ENCODE measurements at places on chromosomes 13 and 19. TPM values are rescaled to one million over a fixed set of nuclear protein-coding genes. Genes with fewer than 3 reads are reported as not detected.

DNA sequence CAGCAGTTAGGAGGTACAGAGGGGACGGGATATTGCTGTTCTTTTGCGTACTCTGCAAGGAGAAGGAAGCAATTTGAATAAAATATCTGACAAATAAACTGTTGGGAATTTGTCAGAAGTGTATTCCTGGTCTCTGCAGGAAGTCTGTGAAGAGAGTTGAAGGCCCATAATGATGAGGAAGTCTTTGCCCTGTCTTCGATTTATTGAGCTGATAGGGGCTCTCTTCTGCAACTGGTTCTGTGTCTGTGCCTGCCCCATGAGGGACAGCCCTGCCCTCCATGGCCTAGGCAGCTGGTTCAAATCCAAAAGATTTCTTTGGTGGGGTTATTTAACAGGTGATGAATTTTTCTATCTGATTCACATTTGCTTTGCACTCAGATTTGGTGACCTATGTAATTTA is 339.7 kb upstream of the EDNRB start:
- DNase-seq, result no peak

PGLYRP2 gene
- not detected for total RNA-seq

RXFP2 gene
- total RNA-seq, result not detected

- no peak for DNase-seq
Measured at GRCh38 chr19:14555918-14556661, 15.8 kb downstream of the NDUFB7 start.

GRCh38 chr19:19559931-19560330 is 21.9 kb downstream of the CILP2 start:
- DNase-seq, result no peak

KLK12 gene
- not detected for total RNA-seq

OR10H1 gene
- not detected for total RNA-seq

VPS36 gene
- 43.9 TPM for total RNA-seq

DNA sequence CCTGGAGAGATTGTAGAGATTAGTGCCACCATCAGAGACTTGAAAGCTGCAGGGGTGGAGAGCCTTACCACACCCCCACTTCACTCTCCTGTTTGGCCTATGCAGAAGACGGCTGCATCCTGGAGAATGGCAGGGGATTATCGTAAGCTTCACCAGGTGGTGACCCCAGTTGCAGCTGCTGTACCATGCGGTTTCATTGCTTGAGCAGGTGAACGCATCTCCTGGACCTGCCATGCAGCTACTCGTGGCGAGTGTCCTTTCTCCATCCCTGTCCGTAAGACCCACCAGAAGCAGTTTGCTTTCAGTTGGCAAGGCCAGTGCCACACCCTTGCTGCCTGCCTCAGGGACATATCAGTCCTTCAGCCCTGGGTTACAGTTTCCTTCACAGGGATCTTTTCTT is 21.2 kb downstream of the PPP5C start:
- no peak for DNase-seq

GRCh38 chr13:106721599-106721998 is 153.7 kb upstream of the ARGLU1 start:
- DNase-seq, result no peak

GRCh38 chr19:52520013-52520412 is 7.5 kb upstream of the ZNF808 start:
- no peak for DNase-seq

GPC6 gene
- 17.0 TPM for total RNA-seq

GRCh38 chr19:23377276-23377675 is 18.0 kb downstream of the ZNF91 start:
- DNase-seq, result no peak

- peak; percentile 37 for DNase-seq
Measured at GRCh38 chr19:38022791-38023670, 116.0 kb downstream of the SIPA1L3 start.

GRCh38 chr13:96544957-96545356 is 449.3 kb downstream of the OXGR1 start:
- no peak for DNase-seq

- peak; percentile 69 for DNase-seq
Measured at GRCh38 chr13:39417643-39418042, 185.3 kb downstream of the LHFPL6 start.

DNA sequence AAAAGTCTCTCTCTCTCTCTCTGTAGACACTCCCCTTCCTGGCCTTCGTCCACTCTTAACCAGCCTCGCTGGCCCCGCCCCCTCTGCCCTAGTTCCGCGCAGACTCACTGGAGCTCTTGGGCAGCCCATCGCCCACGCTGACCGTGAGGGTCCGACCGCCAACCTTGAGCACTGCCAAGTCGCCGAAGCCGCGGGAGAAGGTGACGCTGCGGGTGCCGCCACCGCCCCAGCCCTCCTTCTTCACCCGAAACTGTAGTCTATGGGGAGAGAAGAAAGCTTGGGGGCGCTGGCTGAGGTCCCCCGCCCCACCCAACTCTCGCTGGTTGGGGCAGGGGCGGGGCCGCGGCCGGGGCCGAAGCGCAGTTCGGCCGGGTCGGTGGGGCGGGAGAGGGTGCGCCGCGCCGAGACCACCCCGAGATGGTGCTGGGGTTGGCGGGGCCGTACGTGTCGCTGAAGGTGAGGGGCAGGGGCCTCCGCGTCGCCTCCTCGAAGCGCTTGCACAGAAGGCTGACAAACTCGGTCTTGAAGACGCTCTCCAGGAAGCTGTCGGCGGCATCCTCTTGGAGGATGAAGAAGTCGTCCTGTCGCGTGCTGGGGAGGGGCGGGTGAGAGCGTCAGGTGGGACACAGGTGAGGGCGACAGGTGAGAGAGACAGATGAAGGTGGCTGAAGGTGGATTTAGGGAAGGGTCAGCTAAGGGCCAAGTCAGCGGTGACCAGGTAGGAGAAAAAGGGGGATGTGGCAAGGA is 12.6 kb upstream of the ZNF414 start:
- peak; percentile 87 for DNase-seq

DNA sequence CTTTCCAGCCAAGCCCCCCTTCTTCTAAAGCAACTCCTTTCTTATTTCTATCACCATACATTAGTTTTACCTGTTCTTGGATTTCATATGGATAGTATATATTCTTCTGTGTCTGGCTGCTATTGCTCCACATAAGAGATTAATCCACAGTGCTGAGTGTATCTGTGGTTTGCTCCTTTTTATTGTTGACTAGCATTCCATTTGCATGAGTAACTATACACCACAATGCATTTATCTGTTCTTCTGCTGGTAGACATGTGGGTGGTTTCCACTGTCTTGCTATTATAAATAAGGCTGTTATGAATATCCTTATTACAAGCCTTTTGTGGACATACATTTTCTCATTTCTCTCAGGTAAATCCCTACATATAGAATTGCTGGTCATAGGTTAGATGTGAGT is 138.2 kb downstream of the SLC7A1 start:
- peak; percentile 90 for DNase-seq

GRCh38 chr19:45121827-45122345 is 28.9 kb downstream of the PPP1R37 start:
- no peak for DNase-seq

DNA sequence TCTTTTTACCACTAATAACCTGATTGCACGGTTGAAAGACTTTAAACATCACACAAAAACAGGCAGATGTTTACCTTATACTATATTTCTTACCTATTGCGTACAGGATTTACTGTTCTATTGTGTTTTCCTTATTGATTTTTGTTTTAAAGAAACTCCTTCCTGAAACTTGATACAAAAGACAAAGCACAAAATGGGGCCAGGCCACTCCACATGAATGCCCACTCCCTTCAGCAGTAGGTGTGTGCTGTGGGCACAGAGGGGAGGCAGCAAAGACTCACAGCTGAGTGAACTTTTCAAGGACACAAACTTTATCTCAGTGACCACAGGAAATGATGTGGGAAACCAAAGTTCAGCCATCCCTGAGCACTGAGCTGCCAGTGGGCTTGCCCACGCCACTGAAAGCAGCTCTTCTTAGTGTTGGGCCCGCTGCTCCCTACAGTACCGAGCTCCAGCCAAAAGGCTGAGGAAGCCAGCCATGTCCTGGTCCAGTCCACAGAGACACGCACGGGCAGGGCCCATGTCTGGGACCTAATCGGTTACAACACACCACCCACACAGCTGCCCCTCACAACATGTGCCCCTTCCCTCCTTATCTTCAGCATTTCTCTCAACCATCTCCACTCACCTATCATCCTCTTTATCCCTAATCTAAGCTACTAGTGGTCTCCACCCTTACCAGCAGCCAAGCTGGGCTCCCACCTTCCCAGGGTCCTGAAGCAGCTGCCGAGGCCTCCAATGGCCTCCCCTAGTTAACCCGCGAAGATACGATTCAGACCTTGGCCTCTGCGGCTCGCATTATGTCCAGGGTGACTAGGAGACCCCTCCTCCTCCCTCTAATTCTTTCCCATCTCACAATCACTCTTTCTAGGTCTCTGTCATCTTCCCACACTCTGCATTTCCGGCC is 39.5 kb downstream of the ATP7B start:
- no peak for DNase-seq

- no peak for DNase-seq
Measured at GRCh38 chr13:74052402-74052928, 81.7 kb downstream of the KLF12 start.

- DNase-seq, result no peak
Measured at GRCh38 chr19:28359431-28360414, 853.2 kb downstream of the UQCRFS1 start.

LYL1 gene
- total RNA-seq, result not detected

- DNase-seq, result peak; percentile 99
Measured at GRCh38 chr13:98930151-98930591, 47.7 kb downstream of the DOCK9 start.

DNA sequence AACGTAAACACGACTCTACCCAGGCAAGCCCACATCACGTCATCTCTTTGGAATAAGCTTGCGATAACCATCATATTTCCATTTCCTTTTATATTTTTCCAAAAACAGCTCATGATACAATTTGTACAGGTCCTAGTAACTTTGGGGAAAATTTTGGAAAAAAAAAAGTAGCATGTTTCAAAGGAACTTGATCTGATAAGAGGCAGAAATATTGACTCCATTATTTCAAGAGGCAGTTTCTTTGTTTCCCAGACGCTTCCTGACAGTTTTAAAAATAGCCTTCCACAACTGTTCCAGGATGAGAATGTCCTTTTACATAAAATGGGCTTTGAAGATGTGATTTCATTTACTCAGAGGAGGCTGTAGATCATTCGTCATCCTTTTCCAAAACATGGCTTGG is 23.1 kb downstream of the KLF2 start:
- DNase-seq, result no peak

SH2D3A gene
- total RNA-seq, result not detected

MAST1 gene
- not detected for total RNA-seq

KLK7 gene
- not detected for total RNA-seq

CEACAM20 gene
- total RNA-seq, result not detected

- no peak for DNase-seq
Measured at GRCh38 chr19:44303320-44303719, 1.5 kb downstream of the ZNF235 start.

KLHL1 gene
- not detected for total RNA-seq

DNA sequence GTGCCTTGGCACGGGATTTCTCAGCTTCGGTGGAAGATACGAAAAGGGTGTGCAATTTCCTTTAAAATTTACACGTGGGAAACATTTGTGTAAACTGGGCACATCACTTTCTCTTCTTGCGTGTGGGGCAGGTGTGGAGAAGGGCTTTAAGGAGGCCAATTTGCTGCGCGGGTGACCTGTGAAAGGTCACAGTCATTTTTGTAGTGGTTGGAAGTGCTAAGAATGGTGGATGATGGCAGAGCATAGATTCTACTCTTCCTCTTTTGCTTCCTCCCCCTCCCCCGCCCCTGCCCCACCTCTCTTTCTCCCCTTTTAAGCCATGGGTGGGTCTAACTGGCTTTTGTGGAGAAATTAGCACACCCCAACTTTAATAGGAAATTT is 7.2 kb downstream of the SLITRK5 start:
- DNase-seq, result no peak

GRCh38 chr13:50936679-50937078 is 27.1 kb downstream of the RNASEH2B start:
- no peak for DNase-seq

- no peak for DNase-seq
Measured at GRCh38 chr19:1590641-1591397, 1.8 kb downstream of the MBD3 start.

ERICH4 gene
- not detected for total RNA-seq

TEX101 gene
- total RNA-seq, result not detected

SHC2 gene
- 0.32 TPM for total RNA-seq

PPM1N gene
- total RNA-seq, result 2.4 TPM

- DNase-seq, result no peak
Measured at GRCh38 chr13:85738696-85739320, 60.4 kb downstream of the SLITRK6 start.
